ENCODE measurements at places on chromosomes 7 and 10.

DNA sequence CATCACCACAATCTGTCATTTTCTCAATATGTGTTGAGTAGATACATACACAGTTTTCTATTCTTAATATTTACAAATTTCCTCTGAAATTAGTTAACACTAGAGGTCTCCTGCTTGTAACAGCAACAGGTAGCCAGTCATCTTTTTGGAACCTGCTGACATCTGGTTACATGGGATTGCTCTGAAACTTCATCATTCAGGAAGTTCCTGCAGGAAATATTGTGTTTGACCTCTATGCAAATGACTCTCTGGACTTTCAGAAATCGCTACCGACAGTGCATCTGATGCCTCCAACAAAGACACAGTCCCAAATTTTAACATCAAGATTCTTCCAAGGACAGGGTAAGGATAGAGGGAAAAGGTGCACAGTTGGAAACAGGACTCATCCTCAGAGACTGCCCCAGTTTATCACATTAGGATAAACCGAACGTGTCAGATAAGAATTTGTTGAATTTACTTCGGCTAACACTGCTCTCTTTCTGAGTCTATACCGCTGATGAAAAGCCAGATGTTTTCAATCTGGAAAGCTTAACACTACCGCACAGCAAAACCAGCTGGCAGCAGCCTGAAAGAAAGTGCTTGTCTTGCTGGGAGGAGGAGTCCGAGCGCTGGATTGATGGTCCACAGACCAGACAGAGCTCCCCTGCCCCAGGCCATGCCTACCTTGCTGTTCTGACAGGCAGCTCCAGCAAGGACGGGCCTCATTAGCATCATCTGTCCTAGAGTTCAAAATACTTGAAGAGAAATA lies 633.4 kb downstream of the PARD3 start:
- DNase-seq = peak; percentile 82

- peak; percentile 45 for DNase-seq
Observed at GRCh38 chr10:95287281-95287680, 3.5 kb downstream of the PDLIM1 start.

GRCh38 chr7:107996072-107996882 lies 6.7 kb downstream of the LAMB1 start:
- no peak for DNase-seq

- no peak for DNase-seq
Observed at GRCh38 chr7:17098515-17098914, 199.9 kb upstream of the AHR start.

DNA sequence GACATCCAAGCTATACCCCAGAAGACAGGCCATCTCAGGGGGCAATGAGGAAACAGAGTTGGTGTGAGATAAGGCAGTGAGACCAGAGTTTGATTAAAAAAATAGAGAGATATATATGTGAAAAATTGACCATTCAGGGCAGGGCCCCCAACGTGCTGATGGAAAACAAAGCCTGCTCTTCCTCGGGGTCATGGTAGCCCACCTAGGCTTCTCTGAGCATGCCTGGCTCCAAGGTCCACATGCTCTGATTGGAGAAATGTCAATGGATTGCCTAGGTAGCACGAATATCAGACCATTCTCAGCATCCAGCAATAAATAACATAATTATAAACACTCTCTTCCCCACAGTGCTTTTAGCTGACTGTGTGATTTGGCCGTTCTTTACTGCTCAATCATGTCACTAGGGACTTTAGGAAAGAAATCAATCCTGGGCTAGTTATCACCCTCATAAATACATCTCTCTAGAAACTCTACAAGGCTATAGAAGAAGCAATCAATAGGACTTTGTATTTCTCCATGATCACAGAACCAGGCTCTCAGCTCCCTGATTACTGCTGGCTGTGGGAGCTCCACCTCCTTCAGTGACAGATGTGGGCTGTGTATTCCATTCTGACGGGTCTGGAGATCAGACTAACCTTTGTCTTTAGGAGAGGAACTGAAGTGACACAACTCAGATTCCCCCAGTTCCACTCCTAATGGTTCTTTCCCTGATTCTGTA lies 766.4 kb downstream of the GRID1 start:
- DNase-seq = no peak

GRCh38 chr10:70125918-70126552 lies 6.6 kb downstream of the AIFM2 start:
- DNase-seq = no peak

DNA sequence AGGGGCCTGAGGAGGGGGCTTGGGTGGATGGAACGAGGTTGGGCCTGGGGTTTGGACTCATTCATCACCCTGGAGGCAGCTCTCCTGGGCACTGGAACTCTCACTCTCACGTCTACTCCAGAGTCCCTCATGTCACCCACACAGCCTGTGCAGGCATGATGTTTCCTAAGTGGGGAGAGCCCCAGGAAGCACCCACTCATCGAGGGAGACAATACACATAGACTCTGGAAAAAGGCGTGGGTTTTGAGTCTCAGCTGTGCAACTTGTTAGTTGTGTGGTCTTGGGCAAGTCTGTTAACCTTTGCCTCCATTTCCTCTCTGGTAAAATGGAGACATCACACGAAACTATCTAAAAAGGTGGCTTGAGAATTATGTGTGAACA lies 25.9 kb upstream of the RBM20 start:
- no peak for DNase-seq

GRCh38 chr7:2253525-2254244 lies 11.7 kb downstream of the NUDT1 start:
- DNase-seq = no peak

DNA sequence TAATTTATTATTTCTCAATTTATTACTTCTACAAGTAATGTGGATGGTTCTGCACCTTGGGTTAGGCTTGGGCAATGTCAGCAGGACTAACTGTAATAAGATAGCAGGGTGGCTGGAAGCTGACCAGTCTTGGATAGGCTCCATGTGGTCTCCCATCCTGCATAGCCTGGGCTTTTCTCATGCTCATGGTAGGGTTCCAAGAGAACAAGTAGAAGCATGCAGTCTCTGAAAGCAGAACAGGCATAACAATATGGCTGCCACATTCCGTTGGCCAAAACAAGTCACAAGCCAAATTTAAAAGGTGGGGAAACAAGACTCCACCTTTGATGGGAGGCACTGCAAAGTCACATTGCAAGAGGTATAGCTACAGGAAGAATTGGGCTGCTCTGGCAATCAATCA lies 98.6 kb upstream of the MDFIC start:
- DNase-seq = no peak

GRCh38 chr7:133252506-133252857 lies 396 bp upstream of the EXOC4 start:
- DNase-seq = no peak

- DNase-seq = no peak
Observed at GRCh38 chr10:34206935-34207268, 608.2 kb downstream of the PARD3 start.

- no peak for DNase-seq
Observed at GRCh38 chr10:4717670-4718069, 108.3 kb upstream of the AKR1E2 start.

DNA sequence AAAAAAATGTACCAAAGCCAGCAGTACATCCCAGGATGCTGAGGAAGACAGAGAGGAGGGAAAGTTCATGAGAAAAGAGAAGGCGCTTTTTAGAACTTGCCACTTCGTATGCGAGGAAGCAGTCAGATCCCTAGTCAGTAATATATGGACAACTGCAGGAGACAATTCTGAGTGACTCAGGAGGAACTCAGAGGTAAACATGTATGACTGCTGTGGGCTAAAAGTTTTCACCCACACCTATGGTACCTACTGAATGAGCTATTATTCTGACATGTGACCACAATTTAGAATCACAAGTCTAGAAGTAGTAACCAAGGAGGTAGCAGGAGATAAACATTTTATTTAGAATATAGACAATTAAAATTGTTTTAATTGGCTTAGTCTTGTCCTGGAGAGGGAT lies 126.5 kb downstream of the ICA1 start:
- DNase-seq = no peak

DNA sequence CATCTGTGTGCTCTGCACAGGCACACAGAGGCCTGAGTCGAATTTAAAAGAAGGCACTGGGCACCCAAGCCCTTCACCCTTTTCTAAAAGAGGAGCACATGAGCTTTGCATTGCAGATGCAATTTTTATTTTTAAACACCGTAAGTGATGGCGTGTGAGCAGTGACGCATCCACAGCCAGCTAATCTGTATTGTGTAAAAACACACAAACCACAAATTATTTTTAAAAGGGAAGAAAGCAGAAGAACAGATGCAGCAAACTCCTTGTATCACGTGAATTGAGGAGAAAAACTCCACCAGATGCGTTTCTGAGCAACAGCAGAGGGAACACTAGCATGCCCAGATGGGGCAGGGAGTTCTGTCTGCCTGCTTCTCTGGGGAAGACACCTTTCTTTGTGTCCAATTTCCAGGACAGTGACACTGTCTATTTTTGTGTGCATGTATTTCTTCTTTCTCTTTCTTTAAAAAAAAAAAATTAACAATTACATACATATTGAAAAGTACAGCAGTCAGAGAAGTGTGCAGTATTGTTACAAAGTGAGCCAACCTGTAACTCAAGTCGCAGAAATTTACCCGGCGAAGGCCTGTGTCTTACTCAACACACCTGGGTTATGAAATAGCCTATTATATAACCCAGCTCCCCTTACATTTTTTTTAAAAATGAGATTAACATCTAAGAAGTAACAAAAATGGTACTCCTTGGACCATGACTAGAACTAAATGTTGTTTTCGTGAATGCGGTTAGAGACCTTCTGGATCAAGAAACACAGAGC lies 39.2 kb downstream of the EEPD1 start:
- DNase-seq = no peak

DNA sequence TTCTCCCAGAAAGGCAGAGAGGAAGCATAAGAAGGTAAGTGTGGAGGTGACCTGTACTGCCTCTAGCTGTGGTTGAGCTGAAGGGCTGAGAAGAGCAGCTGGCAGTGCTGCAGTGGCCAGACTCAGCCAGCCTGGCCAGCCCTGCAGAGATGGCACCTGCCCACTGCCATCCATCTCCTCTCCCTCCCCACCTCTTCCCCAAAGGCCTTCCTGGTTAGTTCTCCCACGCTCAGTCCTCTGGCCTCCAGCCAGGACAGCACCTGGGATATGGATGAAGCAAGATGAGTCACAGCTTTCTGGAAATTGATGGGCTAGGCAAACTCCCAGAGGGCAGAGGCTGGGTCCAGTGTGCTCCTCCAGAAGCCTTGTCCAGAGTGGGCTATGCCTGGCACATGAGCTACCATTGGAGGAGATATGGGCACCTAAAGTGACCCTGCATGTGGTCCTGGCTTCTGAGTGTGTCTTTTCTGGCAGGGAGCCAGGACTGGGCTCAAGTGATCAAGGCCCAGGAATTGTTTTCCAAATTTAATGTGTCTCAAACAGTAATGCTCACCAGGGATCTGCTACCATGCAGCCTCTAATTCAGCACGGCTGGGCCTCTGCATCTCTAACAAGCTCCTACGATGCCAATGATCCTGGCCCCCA lies 81.0 kb upstream of the CACUL1 start:
- DNase-seq = no peak

DNA sequence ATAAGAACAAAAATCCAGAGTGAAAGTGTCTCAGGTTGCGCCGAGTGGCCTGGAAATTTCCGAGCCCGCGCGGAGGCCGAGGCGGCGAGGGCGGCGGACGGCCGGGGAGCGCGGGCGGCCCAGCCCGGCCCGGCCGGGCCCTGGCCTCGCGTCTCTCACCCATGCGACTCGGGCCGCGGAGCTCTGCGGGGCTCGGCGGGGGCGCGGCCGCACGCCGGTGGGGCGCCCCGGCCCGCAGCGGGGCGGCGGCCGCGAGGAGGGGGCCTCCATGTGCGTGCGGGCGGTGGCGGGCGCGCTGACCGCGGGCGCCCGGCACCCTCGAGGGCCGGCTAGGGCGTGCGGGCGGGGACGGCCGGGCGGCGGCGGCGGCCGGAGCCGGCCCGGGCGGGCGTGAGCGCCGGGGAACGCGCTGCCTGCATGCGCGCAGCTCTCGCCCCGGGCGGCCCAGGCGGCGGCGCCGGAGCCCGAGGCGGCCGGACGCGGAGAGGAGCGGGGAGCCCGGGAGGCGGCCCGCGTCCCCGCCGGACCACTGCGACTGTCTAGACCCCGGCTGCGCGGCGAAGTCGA lies 302 bp upstream of the EN2 start:
- no peak for DNase-seq

GRCh38 chr10:53955091-53955490 lies 845.9 kb downstream of the PCDH15 start:
- no peak for DNase-seq

- no peak for DNase-seq
Observed at GRCh38 chr7:50409856-50410745, 40.0 kb downstream of the FIGNL1 start.

DNA sequence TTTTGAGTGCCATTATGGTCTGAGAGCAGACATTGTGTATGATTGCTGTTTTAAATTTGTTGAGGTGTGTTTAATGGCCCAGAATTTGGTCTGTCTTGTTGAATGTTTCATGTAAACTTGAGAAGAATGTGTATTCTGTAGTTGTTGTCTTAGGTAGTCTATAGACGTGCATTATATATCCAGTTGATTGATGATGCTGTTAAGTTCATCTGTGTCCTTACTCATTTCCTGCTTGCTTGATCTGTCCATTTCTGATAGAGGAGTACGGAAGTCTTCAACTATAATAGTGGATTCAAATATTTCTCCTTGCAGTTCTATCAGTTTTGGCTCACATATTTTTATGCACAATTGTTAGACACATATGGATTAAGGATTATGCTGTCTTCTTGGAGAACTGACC lies 16.0 kb downstream of the PTPN12 start:
- DNase-seq = no peak

DNA sequence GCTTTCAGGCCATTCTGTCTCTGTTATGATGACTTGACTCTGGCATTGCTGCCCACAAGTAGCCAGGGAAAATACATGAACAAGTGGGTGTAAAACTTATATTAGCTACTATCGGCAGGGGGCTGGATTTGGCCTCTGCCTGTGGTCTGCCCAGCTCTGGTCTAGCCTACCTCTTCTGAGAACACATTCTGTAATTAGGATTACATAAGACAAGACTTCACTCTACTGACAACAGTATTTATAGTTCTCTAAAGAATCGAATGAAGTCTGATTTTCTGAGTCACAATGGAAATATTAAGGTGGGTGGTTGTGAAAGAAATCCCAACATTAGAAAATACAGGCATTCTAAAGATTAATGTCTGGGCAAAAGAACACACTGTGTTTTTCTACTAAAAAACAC lies 55.5 kb downstream of the DLD start:
- DNase-seq = no peak

- DNase-seq = peak; percentile 42
Observed at GRCh38 chr10:88114368-88114767, 250.9 kb downstream of the PTEN start.

GRCh38 chr10:28806488-28806941 lies 129.2 kb downstream of the BAMBI start:
- DNase-seq = peak; percentile 34

- peak; percentile 38 for DNase-seq
Observed at GRCh38 chr10:93462881-93463280, 19.3 kb downstream of the MYOF start.

- peak; percentile 31 for DNase-seq
Observed at GRCh38 chr10:119020627-119020946, 8.9 kb upstream of the NANOS1 start.

DNA sequence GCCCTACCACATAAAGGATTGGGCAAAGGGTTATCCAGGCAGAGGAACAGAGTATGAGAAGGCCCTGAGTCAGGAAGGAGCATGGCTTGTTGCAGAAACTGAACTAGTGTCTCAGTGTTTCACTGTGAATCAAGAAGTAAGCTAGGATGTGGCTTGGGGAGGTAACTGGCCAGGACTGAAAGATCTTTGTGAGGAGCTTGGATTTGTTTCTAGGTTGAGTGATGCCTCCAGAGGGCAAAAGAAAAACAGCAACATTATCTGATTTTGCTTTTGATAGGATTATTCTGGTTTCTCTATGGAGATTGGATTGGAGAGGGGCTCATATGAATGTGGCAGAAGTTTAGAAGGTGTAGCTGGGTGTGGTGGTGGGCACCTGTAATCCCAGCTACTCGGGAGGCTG lies 137.9 kb upstream of the HDAC9 start:
- no peak for DNase-seq

GRCh38 chr10:58400609-58401008 lies 15.4 kb downstream of the TFAM start:
- no peak for DNase-seq
